NCI-H1092 (cell line): ENCODE measurements at places on chromosomes 16 and 17.

- no peak for DNase-seq
These were observed 202.4 kb downstream of the SEC14L1 start for GRCh38 chr17:77343031-77343800.

DNA sequence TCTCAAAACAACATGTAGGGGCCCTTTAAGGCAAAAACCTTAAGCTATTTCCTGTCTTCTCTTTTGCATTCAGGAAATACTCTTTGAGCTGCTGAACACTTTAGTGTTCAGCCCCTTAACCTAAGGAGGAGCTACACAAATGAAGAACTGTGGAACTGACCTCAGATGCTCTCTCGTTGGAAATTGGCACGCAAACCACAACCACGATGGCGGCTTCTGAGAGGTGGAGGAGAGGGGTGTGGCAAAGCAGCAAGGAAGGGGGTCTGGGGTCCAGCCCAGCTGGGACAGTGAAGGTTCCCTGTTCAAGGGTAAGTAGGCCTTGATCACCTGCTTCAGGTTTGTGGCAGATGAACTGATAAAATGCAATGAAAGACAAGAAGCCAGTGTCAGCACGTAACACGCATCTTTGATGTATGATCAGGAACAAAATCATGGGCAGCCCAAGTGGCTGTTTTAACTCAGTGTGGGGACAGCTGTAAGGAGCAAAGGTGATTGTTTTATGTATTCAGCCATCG, 291.6 kb upstream of the TNRC6C start:
- DNase-seq, result no peak

DNA sequence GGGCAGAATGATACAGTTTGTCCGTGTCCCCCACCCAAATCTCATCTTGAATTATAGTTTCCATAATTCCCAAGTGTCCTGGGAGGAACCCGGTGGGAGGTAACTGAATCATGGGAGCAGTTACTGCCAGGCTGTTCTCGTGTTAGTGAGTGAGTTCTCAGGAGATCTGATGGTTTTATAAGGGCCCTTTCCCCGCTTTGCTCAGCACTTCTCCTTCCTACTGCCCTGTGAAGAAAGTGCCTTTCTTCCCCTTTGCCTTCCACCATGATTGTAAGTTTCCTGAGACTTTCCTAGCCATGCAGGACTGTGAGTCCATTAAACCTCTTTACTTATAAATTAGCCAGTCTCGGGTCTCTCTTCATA, 28.9 kb upstream of the SEC14L1 start:
- DNase-seq, result no peak

GRCh38 chr17:17742133-17742621, 60.9 kb downstream of the RAI1 start:
- no peak for DNase-seq

DNA sequence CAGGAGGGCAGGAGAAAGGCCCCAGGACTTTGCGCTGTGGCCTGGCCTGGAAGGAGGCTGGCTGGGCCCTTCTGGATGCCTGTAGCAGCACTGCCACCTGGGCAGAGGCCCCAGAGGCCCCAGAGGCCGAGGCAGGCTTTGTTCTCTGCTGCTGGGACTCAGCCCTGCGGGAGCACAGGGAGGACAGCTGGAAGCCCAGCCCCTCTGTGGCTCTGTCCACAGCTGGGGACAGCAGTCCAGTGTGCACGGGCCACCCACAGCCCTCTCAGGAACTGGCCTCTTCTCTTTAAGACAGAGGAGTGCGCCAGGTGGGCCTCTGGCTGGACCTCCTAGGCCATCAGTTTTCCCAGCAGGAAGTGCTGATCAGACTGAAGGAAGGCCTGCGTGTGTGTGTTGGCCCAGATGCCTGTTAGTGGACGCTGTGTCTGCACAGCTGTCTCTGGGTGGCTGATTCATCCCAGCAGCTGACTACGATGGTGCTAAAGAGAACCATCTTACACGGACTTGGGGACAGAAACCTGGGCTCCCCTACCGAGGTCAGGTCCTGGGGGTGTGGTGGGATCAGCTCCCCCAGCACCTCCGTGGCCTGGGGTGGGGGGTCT, 26.9 kb upstream of the ZNF750 start:
- DNase-seq, result peak; percentile 26

GRCh38 chr16:51445250-51445649, 294.2 kb upstream of the SALL1 start:
- DNase-seq, result no peak

- DNase-seq, result no peak
These were observed 57.2 kb upstream of the ALOX12 start for GRCh38 chr17:6938637-6939036.

- DNase-seq, result no peak
These were observed 6.3 kb upstream of the EXOSC6 start for GRCh38 chr16:70258065-70258464.

DNA sequence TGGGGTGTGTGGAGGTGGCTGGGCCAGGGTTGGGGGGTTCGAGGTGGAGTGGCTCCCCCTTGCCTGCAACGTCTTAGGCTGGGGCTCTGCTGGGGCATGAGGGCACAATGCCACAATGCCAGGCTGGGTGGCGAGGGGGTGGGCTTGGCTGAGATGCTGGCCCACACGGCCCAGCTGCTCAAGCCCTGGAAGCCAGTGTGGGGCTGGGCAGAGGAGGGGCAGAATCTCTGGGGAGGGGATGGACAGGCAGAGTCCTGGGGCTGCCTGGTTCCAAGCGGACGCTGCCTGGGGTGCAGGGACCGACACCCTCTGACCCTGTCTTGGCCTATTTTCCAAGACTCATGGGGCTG, 37.5 kb upstream of the SSTR5 start:
- DNase-seq, result no peak

DNA sequence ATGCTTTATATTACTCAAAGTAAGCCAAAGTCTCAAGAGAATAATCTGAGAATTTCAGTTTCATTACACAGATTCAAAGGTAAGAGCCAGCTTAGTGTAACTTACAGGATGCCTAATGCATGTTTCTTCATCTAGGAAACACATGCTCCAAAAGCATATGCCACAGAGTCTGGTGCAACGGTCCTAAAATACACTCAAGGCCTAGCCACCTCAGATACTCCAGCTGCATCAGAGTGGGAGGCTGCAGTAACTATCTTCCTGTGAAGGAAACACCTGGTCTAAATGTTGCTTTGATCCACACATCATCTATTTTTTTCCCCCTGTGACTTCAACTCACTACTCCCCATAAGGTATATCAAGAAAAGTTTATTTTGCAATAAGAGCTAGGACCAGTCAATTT, 51.6 kb upstream of the CORO6 start:
- no peak for DNase-seq

DNA sequence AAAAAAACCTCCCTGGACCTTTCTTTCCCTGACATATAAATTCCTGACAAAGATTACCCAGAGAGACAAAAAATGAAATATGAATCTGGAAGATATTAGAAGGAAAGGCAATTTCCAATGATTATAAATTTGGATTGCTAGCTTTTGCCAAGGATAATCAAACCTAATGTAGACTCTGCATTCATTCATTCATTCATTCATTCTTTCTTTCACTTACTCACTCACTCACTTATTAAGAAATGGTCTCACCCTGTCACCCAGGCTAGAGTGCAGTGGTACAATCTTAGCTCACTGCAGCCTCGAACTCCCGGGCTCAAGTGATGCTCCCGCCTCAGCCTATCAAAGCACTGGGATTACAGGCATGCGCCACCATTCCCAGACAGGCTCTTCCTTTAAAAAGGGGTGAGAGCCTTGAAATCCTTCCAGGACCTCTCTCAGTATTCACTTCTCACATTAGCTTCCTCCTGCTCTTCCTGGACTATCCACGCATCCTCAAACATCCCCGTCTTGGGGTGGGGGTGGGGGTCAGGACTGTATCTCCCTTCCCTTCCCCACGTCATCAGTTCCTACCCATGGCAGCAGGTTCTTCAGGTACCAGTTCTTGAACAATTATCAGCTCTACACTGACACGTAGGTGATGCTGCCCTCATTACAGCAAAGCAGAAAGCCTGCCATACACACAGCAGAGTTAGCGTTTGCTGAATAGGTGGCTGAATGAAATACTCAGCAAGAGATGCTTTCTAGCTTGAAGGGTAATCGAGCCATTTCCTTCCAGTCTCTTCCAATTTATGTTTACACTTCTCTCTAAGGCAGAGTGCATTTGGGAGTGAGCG, 19.8 kb downstream of the PRPSAP1 start:
- DNase-seq, result no peak

- no peak for DNase-seq
These were observed 7.2 kb downstream of the NUBP1 start for GRCh38 chr16:10750793-10751192.

- DNase-seq, result no peak
These were observed 65.6 kb upstream of the GAS7 start for GRCh38 chr17:10264051-10264450.
